ENCODE measurements at places on chromosomes 1 and 21. TPM values are rescaled to one million over a fixed set of nuclear protein-coding genes. Genes with fewer than 3 reads are reported as not detected.

TNN gene
- not detected for total RNA-seq

ESRRG gene
- total RNA-seq = not detected

DENND2C gene
- total RNA-seq = 0.86 TPM

YOD1 gene
- 12.8 TPM for total RNA-seq

ZNF678 gene
- total RNA-seq = 8.3 TPM

RYR2 gene
- not detected for total RNA-seq

WASF2 gene
- 145 TPM for total RNA-seq

CELSR2 gene
- total RNA-seq = 4.4 TPM

DDR2 gene
- total RNA-seq = 0.44 TPM

ZP4 gene
- total RNA-seq = not detected

SVBP gene
- total RNA-seq = 22.2 TPM

GLIS1 gene
- not detected for total RNA-seq

S100B gene
- total RNA-seq = 0.95 TPM

RGSL1 gene
- total RNA-seq = 0.69 TPM

BRINP2 gene
- total RNA-seq = not detected

All from naive thymus-derived CD4-positive, alpha-beta T cell (primary cell).